ENCODE measurements at places on chromosomes 12 and 14.

DNA sequence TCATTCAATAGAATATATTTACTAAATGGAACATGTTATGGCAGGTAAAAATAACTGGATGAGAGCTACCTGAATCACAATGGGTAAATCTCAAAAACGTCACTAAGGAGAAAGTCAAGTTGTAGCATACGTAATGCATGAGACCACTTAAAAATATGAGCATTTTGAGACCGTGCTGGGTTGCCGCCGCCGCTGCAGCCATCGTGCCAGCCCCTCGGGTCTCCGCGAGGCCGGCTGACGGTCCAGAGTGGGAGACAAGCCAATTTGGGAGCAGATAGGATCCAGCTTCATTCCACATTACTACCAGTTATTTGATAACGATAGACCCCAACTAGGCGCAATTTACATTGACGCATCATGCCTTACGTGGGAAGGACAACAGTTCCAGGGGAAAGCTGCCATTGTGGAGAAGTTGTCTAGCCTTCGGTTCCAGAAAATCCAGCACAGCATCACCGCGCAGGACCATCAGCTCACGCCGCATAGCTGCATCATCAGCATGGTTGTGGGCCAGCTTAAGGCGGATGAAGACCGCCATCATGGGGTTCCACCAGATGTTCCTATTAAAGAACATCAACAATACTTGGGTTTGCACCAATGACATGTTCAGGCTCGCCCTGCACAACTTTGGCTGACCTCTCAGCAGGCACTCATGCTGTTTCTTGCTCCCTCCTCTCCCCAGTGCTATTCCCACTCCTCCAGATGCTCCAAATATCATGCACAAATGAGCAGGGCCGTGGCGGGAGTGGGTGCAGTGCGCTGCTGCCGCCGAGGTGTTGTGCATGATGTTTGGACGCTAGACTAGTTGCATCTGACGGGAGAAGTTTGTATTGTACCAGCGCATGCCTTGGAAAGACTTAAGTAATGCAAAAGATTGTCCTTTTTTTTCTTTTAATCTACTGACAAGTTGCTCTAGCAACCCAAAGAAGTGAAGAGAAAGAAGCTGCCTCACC is 6.3 kb upstream of the BRMS1L start:
- no peak for DNase-seq

GRCh38 chr14:104290058-104290667 is 151.8 kb downstream of the KIF26A start:
- DNase-seq = no peak

- no peak for DNase-seq
Observed at GRCh38 chr12:41566703-41567102, 378.6 kb downstream of the PDZRN4 start.

DNA sequence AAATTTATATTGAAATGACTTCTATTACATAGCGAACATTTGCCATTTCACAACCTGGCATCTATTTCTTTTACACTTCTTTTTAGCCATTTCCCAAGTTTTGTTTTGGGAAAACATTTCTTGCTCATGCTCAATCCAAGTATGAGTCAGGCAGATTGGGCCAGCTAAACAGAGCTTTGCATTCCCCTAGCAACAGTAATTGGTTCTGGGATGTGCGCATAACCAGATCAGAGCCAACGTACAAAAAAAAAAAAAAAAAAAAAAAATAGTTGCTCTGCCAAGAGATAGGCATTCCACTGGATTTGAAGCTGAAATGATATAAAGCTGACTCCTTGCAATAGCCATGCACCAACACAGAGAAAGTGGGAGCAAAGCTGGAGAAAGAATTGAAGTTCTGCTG is 37.5 kb downstream of the PLCZ1 start:
- no peak for DNase-seq

GRCh38 chr14:76866456-76866855 is 40.2 kb downstream of the LRRC74A start:
- no peak for DNase-seq
